ENCODE measurements at places on chromosomes 3 and 15.
A peak's percentile ranks its signal among the peaks of the same experiment; 100 is the strongest.

DNA sequence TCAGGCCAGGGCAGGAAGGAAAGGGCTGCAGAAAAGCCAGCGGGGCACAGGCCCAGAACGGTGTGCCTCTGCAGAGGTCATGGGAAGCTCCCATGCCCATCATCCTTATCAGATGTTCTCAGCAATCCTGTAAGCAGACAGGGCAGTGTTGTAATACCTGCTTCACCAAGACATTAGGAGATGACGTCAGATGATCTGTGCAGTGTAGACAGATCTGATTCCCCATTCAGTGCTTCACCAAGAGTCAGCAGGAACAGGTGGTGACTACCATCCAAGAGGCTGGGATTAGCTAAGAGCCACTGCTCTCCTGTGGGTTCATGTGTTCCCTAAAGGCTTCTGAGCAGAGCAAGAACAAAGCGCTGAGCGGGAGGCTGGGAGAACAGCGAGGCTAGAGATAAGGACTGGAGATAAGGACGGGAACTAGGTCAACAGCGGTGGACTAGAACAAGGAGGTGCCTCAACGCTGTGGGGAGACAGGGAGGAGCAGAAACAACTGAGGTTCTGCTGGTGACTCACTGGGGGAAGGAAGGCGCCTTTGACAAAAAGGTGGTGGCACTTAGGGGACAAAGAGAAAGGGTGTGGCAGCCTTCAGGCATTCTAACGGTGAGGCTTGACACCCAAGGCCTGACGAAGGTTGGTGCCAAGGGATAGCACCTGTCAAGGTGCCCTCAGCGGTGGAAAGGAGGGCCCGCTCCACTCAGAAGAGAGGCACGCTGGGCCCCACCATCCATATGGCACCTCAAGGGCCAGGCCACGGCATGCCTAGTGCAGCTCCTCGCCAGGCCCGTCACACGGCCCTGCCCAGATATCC is 28.4 kb downstream of the CCDC12 start:
- DNase-seq = peak; percentile 40

- no peak for DNase-seq
Measured at GRCh38 chr15:23855947-23856346, 168.8 kb upstream of the NDN start.

DNA sequence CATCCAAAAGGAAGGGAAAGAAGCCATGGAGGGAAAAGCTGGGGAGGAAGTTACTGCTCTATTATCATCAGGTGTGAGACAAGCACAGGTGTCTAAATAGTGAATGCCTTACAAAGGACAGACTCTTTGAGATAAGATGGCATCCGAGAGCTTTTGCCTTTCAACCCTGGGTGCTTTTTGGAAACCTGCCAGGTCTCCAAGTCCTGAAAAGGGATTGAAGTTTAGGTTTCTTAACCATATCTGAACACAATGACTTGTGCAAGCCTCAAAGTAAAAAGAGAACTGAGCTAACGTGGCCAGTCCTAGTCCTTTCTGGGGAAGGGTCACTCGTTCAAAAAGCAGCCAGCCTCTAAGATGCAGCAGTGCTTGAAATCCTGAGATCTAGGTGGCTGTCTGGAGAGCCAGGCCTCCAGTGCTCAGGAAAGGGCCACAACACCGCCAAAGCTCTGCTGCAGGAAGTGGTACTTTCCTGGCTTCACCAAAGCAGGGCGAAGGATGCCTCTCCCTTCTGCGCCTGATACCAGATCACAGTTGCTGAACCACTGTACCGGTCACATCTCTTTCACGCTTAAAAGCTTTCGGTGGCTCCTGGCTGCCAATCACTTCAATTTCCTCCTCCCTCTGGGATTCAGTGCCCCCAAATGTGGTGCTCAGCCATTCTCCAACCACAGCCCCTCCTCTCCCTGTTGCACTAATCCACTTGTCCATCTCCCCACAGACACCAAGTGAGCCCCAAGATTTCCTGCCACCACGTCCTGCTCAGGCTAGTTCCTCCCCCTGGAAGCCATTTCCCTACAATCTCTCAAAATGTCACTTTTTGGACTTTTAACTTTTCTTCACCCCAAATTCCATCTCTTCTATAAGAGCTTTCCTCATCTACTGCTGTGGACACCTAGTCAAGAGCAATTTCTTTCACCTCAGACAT is 104.1 kb upstream of the LPP start:
- DNase-seq = no peak

DNA sequence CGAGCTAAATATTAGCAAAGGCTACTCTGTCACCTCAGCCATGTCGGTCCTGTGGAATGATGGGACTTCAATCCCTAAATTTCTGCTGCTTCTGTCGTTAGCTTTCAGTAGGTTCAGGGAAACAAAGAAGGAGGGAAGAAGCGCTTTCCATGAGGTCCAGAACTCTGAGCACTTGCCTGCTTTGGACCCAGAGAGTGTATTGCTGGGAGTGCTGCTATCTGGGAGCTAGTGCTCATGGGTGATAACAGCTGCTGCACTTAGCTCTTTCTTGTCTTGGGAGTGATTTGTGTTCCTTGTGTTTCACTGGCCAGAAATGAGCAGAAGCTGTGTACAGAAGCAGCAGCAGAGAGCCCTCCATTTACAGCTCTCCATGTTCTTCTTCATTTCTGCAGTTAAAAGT is 369.8 kb downstream of the DIPK2A start:
- DNase-seq = no peak

- DNase-seq = no peak
Measured at GRCh38 chr3:196012481-196012880, 69.4 kb downstream of the TFRC start.

GRCh38 chr15:56683908-56684307 is 49.4 kb downstream of the ZNF280D start:
- no peak for DNase-seq

- DNase-seq = no peak
Measured at GRCh38 chr3:111581403-111582119, 13.6 kb downstream of the ZBED2 start.

DNA sequence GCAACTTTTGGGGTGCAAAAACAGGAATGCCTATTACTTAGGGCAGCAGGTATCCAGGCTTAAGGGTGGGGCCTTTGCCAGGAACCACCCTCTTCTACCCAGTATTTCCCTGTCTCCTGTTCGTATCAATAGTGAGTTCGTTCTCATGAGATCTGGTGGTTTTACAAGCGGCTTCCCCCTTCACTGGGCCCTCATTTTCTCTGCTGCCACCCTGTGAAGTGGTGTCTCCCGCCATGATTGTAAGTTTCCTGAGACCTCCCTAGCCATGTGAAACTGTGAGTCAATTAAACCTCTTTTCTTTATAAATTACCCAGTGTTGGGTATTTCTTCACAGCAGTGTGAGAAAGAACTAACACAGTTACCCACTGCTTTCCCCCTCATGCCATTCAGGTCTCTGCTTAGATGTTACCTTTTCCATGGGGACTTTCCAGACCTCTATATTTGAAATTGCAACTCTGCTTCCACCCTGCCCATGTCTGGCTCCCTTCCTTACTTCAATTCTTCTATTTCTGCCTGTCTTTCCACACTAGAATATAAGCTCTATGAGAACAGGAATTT is 23.9 kb upstream of the TRA2B start:
- no peak for DNase-seq

DNA sequence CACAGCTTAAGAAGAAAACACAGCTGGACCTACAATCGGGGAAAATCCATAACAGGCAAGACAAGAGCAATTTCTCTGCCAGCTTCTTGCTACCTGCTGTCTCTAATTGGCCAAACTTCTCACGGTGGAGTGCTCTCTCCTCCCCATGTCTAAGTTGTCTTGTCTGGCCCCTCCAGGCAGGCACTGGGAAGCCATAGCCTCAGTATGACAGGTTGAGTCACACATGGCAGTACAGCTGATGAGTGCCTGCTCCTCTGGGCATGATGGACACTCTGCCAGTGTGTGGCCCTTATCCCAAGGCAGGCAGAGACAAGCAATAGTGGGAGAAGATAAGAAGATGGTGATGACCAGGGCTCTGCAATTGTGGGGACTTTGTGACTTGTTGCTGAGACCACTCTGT is 551.8 kb downstream of the DIPK2A start:
- no peak for DNase-seq

DNA sequence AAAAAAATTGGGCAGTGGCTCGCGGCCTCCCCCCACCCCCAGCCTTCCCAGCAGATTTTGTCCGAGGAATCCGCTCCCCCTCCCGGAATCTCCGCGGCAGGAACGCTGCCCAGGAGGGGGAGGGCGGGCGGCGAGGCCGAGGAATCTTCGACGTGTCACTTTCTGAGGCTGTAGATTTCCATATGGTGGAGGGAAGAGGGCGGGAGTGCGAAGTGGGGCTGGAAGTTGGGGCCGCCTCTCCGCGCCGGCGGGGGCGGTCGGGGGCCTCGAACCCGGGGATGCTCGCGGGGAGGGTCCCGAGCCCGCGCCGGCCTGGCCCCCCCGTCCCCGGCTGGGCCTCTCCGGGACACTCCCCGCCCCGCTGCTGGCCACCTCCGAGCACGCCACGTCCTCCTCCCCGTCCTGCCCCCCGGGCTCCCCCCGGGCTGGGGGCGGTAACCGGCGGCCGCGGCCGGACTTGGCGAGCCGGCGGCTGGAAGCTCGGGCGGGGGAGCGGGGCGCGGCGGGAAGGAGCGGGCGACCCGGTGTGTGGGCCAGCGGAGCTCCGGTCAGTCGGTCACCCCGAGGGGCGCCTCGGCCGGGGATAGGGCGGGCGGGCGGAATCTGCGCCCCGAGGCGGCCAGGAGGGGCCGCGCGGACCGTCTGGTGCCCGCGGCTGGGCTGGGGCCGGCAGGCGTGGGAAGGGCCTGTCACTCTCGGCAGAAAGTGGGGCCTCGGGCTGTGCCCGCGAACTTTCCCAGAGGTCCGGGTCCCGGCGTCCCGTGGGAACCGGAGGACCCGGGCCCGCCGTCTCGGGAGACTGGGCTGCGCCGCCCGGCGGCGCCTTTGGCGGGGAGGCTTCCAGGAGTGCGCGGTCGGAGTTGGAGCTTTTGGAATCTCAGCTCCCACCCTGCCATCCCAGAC is 951 bp downstream of the FNDC3B start:
- DNase-seq = peak; percentile 71

- DNase-seq = no peak
Measured at GRCh38 chr3:39292961-39293360, 13.1 kb upstream of the CX3CR1 start.

DNA sequence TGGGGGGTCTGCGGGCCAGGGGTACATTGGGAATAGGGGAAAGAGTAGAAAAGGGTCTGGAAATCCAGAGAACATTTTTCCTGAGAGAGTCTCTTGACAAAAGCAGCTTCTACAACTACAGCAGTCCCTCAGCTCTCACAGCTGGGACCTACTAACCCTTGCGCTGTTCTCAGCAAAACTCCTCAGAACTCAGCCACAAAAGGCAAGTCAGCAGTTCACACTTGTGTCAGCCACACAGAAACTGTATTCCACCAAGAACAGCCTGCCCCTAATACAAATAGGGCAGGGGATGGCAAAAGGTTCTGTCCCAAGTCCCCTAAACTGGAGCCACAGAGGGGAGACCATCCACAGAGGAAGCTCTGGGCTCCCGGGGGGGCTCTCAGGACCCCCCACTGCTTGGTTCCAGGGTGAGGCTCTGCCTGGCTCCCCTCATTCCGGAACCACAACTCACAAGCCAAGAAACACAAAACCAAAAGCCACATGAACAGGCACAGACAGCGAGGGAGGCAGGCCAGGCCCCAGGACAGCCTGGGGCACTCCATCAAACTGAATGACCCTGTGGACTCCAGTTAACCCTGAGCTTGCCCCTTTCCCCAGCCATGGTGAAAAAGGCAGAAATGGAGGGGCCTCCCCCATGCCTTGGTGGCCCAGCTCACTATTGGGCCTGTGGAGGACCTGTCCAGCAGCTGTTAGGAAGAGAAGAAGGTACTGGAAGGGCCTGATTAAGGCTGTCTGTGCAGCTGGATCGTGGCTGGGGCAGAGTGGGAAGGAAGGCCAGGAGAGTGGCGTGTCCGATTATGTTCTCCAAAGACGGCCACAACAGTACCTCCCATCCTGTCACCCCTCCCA is 162.0 kb downstream of the CHSY1 start:
- DNase-seq = no peak

GRCh38 chr3:195240939-195241338 is 30.0 kb downstream of the XXYLT1 start:
- DNase-seq = no peak

DNA sequence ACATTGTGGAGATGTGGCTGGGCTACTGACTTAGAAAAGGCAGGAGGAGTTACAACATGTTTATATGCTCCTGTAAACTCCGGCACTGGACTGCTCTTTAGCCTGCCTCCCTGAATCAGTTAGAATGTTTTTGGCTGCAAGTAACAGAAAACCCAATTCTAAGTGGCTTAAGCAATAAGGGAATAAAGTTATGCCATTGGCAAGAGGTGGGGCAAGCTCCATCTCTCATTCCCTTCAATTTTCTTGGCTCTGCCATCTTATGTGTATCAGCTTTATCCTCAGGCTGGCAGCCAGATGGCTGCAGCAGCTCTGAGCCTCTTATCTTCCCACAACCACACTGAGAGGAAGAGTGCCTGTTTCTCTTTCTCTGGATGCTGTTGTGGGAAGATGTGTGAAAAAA is 22.4 kb upstream of the MEIS2 start:
- no peak for DNase-seq

DNA sequence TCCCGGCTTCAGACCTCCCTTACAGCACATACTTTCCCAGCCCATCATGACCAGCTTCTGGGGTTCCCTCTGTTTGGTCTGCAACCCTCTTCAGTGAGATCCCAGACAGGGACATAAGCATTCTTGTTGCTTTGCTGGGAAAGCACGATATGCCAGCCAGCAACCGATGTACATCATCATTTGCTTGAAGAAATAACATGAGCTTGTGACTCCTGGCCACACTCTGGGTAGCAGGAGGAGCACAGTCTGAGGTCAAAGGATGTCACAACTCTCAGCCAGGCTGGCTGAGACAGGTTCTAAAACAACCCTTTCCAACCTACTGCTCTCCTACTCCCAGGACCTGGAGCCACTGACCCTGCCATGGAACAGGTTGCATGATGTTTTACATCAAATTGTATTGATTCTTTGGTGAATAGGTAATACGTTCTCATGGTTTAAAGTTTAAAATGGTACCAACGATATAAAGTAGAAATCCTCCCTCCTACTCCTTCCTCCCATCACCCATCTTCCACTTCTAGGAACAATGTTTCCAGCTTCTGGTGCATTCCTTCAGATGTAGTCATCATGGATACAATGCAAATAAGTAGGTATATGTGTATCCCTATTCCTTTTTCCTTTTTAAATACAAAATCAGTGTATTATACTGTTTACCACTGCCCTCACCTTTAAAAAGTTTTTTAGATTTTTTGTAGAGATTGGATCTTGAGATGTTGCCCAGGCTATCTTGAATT is 190.3 kb downstream of the OPA1 start:
- DNase-seq = no peak

DNA sequence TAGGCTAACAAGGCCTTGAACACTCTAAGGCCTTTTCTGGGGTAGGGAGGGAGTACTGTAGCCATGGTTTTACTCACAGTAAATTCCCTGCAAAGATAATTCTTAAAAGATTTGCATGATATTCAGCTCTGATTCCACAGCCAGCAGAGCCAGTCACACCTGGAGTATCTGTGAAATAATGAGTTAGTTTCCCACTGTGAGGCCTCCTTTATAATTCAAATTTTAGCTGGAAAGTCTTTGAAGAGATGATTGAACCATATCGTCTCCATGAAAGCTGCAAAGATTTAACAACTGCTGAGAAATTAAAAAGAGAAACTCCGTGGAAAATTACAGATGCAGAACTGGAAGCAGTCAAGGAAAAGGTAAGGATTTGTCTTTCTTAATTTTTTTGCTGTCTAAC is 32.3 kb upstream of the DUT start:
- no peak for DNase-seq

GRCh38 chr3:61922118-61922517 is 360.7 kb downstream of the PTPRG start:
- DNase-seq = no peak
